ENCODE measurements at places on chromosomes 7 and 10.

- no peak for DNase-seq
These were observed 70.4 kb downstream of the DENND11 start for GRCh38 chr7:141631525-141631924.

DNA sequence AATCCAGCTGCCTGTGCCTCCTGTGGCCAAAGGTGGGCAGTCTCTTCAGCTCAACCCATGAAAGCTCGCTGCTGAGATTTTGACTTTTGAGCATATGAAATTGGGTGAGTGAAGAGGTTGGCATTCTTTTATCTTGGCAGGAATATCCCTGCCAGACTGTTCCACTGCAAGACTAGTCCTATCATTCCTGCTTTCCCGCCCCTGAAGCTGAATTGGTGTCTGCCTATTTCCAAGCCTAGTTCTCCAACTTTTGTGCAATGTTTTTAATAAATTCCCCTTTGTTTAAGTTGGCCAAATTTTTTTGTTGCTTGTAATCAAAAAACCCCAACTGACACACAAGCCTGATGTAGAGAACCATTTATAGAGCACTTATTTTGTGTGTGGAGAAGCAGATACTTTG, 34.8 kb upstream of the BICC1 start:
- DNase-seq, result no peak

DNA sequence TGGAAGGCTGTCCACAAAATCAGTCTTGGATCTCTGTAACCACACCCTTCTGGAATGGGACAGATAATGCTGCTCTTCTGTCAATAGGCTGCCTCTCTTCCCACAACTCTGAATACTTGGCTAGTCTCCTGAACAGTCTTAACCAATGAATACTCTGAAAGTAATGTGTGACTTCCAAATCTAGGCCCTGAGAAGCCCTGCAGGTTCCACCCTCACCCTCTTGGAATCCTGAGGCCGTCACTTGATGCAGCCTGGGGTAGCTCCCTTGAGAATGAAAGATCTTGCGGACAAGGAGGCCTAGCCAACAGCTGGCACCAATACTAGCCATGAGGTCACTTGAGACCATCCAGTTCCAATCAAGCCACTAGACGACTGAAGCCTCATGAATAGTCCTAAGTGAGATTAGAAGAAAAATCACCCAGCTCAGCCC, 109.2 kb downstream of the ARHGAP12 start:
- no peak for DNase-seq

- no peak for DNase-seq
These were observed 153.3 kb downstream of the ARID5B start for GRCh38 chr10:62054830-62055229.

- DNase-seq, result no peak
These were observed 15.4 kb upstream of the FKBP9 start for GRCh38 chr7:32941681-32942414.

- no peak for DNase-seq
These were observed 628.6 kb downstream of the SORCS3 start for GRCh38 chr10:105269689-105270088.

DNA sequence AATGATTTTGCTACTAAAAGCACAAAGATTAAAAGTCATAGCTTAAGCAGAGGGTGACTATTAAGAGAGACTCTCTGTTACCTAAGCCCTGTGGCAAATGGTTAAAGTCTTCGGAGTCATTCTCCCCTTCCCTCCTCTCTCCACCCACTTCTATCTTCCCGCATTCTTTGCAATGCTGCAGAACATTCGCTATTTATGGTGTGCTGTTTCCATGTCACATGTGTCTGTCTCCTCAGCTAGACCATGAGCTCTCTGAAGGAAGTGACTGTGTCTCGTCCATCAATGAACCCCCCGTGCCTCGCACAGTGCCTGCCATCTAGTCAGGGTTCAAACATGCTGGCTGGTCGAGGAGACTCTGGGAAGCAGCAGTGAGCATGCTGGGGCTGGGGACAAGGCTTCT, 272.4 kb downstream of the USP6NL start:
- DNase-seq, result no peak

DNA sequence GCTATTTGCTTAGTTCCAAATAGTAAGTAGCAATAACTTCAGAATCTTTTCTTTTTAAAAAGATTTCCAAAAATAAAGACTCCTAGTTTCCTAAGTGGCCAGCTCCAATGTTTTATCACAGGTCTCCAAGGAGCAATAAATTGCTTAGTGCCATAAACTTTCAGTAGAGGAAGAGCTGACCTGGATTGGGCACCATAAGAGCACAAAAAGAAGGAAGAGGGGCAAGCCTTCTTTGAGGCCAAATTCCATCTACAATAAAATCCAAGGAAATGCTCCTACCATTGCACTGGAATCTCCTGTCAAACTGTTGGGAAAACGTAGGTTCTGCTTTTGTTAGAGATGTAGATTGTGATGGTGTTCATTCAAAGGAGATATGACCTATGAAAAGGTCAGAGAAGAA, 64.0 kb downstream of the DENND2A start:
- no peak for DNase-seq

GRCh38 chr10:58282615-58283014, 13.7 kb downstream of the CISD1 start:
- DNase-seq, result no peak

- DNase-seq, result no peak
These were observed 68.4 kb upstream of the MALRD1 start for GRCh38 chr10:18980089-18980629.

DNA sequence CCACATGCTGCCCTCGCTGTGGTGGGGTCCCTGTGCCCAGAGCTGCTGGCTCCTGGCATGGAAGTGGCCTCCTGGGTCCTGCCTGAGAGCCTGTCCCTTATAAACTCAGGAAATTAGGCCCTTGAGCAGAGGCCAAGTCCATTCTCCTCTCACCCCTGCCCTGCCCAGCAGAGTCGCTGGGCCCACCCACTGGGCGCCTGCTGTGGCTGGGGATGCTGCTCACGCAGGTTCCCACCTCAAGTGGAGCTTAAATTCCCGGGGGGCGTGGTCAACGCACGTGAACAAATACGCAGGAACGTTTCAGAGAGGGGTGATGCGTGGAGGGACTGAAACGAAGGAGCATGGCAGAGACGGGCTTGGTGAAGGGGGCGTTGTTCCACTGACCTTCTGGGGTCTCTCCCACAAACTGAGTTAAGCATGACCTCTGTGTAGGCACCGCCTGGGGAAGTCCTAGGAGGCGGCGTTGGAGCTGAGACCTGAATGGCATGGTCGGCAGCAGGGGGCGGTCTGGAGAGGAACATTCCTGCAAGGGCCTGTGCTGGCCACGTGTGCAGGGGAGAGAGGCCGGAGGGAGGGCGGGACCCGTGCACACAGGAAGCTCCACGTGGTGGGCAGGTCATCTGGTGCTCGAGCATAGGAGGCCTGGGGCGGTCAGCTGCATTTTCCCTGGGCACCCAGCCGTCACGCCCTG, 27.9 kb downstream of the FAM20C start:
- DNase-seq, result no peak

DNA sequence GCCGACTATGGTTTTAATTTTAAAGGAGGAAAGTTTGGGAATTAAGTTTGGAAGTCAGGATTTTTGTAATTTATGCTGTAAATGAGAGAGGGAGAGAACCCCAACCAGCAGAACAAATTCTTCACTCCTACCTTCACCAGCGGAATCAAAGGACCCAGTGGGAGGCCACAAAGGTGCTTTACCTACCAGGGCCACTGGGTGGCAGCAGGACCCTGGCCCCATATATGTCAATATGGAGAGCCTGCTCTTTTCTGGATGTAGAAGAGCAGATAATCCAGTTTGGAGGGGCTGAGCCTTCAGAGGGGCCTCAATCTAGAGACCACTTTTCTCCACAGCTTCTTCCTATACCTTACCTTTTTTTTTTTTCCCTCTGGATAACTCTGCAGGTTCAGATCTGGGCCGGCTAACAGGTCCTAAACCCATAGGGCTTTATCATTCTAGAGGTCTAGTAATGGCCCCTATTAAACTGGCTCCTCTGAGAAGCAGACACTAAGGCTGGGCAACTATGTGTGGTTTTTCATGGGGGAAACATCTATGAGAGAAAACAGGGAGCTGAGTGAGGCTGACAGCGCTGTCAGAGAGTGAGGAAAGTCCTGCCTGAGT, 8.5 kb upstream of the SCD start:
- peak; percentile 52 for DNase-seq

- DNase-seq, result peak; percentile 63
These were observed 1.5 kb downstream of the CDK13 start for GRCh38 chr7:39951226-39952194.

DNA sequence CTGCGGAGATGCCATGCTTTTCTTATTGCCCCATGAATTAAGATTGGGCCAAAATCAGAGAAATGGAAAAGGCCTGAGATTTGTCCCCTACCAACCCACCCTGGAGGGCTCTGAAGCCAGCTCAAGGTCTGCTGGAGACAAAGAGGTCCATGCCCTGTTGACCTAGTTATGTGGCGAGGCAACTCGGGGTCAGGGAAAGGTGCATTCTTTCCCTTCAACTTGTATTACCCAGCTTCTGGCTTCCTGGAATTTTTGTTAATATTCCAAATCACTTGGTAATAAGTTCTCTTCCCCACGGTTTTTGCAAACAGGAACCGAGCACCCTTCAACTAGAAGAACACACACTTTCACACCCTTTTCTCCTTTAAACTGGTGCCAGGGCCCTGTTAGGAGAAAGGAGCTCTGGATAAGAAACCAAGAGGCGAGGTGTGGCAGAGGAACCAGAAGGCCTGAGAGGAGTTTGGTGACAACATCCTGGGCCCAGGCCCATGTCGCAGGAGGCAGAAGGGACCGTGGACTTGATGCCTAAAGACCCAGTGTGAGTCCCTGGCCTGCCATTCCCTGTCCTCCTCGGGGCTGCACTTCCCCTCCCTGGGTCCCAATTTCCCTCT, 12.5 kb upstream of the SFRP5 start:
- DNase-seq, result no peak

DNA sequence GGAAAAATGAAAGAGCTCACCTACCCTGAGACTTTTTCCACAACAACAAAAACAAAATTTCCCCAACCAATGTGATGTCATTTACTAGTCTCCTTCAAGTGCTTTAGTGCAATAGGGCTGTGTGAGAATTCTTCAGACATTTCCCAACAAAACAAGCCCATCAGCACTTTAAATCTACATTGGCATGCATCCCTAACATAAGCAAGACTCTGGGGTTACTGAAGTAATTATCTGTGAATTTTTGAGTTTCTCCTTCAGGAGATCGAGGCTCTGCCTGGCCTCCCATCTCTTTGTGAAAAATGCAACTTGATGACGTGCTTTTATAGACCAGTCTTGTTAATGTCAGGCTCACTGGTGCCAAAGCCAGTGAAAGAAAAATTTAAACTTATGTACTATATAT, 255.6 kb downstream of the GFRA1 start:
- no peak for DNase-seq

GRCh38 chr10:4581929-4582328, 244.1 kb upstream of the AKR1E2 start:
- DNase-seq, result no peak

DNA sequence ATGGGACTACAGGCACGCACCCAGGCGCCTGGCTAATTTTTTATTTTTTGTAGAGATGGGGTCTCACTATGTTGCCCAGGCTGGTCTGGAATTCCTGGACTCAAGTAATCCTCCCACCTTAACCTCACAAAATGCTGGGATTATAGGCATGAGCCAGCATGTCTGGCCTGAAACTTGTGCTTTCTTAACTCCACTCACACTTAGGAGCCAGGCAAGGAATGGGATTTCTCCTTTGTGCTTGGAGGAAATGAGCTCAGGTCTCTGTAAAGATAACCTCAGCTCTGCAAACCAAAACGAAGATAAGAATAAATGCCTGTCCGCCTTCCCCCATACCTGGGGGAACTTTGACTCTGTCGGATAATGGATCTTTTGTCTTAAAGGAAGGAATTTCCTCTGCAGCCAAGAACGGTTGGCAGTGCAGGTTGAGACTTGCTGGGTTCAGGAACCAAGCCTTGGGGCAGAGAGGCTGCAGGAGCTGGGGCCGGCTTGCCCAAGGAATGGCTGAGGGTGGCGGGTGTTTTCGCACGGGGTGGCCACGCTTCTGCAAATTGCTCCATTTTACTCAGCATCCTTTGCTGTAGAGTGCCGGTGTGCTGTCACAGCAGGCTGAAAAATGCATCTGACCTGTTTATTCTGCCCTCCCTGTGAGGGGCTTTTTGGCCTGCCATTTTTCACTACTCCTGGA, 174.2 kb downstream of the KIAA1217 start:
- DNase-seq, result no peak

DNA sequence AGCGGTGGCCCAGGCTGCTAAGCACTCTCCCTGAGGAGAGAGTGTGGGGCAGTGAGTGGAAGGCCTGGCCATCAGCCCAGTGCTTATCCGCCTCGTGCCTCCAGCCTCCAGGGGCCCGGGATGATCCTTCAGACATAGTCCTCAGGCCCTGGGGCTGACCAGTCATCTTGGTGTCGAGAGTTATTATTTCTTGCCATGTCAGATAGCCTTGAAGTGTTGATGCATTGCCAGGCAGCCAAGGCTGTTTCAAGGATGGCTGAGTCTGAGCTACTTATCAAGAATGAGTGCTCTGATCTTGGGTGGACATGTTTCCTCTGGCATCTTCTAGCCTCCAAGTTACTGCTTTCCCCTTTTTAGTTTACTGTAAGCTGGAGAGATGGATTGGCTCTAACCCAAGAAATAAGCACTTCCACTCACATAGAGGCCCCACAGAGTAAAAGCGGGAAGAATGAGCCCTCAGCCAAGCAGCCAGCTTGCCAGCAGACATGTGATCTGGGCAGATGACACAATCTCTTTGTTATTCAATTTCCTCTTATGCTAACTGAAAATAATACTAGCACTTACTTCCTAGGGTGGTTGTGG, 136.5 kb upstream of the NAMPT start:
- DNase-seq, result no peak

Measured in T-helper 2 cell (primary cell).